Activated T-helper 1 cell treated with anti-CD3 and anti-CD28 coated beads, Interleukin-12 subunit alpha, Interleukin-12 subunit beta, Interleukin-2, Interleukin-4 antibody, amounts not matched to agents 30 ng/mL and 10 ng/mL and 1 ng/mL, durations not matched to agents 14 hours and 24 hours and 36 hours (primary cell): ENCODE measurements at places on chromosomes 16 and 17. TPM values are rescaled to one million over a fixed set of nuclear protein-coding genes. Genes with fewer than 3 reads are reported as not detected.

The ALDH3A1 gene
- total RNA-seq = not detected in 2 replicates

The ACSM2A gene
- total RNA-seq = not detected in 2 replicates

The SPNS3 gene
- total RNA-seq = 1.1 and 1.7 TPM in 2 replicates

GRCh38 chr16:67530013-67530939 is 1.6 kb downstream of the RIPOR1 start:
- H3K27me3 ChIP-seq = peaks cover 40% of the 10 kb centered on the region
- peaks cover 15% of the 10 kb centered on the region for H3K4me1 ChIP-seq
- no peak overlapping the region for H3K27ac ChIP-seq
- H3K4me3 ChIP-seq = peak overlapping the region; percentile 80

- no peak for DNase-seq
- no peak overlapping the region for H3K27ac ChIP-seq
- H3K4me1 ChIP-seq = no peaks in the 10 kb centered on the region
- H3K36me3 ChIP-seq = no peaks in the 10 kb centered on the region
- no peak overlapping the region for H3K4me3 ChIP-seq
- no peaks in the 10 kb centered on the region for H3K27me3 ChIP-seq
These were observed 233.0 kb upstream of the IRX5 start for GRCh38 chr16:54697677-54698076.

GRCh38 chr17:42883802-42884558 is 16.6 kb upstream of the G6PC1 start:
- no peak overlapping the region for H3K4me3 ChIP-seq
- H3K27ac ChIP-seq = no peak overlapping the region
- no peaks in the 10 kb centered on the region for H3K36me3 ChIP-seq
- no peaks in the 10 kb centered on the region for H3K4me1 ChIP-seq
- H3K27me3 ChIP-seq = peaks cover 14% of the 10 kb centered on the region

DNA sequence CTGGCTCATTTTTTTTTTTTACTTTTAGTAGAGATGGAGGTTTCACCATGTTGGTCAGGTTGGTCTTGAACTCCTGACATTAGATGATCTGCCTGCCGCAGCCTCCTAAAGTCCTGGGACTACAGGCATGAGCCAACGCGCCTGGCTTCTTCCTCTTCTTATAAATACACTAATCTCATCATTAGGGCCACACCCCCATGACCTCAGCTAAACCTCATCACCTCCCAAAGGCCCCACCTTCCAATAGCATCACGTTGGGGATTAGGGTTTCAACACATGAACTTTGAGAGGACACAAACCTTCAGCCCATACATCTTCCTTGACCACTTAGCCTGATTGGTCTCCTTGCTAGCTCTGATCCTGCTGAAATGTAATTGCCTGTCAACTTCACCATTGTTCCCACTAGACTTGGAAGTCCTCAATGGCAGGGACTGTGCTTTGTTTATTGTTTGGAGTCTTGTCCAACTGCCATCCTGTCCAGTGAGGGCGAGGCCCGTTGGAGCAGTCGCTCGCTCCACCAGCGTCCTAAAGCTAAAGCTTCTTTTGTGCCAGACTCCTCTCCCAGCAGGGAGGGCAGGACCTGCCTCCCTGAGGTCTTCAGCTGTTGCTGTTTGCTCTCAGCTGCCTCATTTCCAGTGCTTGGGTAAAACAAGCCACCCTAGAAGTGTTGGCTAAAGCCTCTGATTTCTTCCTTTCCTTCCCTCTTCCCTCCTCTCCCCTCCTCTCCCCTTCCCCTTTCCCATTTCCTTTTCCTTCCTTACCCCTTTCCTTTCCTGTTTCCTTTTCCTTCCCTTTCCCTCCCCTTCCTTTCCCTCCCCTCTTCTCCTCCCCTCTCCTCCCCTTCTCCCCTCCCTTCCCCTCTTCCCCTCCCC is 85.3 kb downstream of the HAPSTR1 start:
- H3K4me3 ChIP-seq = no peak overlapping the region
- H3K4me1 ChIP-seq = no peaks in the 10 kb centered on the region
- H3K27ac ChIP-seq = no peak overlapping the region
- no peaks in the 10 kb centered on the region for H3K36me3 ChIP-seq
- DNase-seq = no peak

GRCh38 chr17:44039829-44040635 is 25.3 kb upstream of the TMEM101 start:
- peaks cover 29% of the 10 kb centered on the region for H3K4me1 ChIP-seq
- H3K36me3 ChIP-seq = peaks cover 26% of the 10 kb centered on the region

- no peak for DNase-seq
- H3K36me3 ChIP-seq = peaks cover 1% of the 10 kb centered on the region
- peaks cover 16% of the 10 kb centered on the region for H3K27me3 ChIP-seq
- H3K27ac ChIP-seq = no peak overlapping the region
- H3K4me1 ChIP-seq = no peaks in the 10 kb centered on the region
These were observed 3.8 kb upstream of the PPL start for GRCh38 chr16:4940719-4941118.
